ENCODE measurements at places on chromosomes 3 and 15. TPM values are rescaled to one million over a fixed set of nuclear protein-coding genes. Genes with fewer than 3 reads are reported as not detected.

- no peak overlapping the region for H3K27ac ChIP-seq
- H3K27me3 ChIP-seq, result no peaks in the 10 kb centered on the region
- peaks cover 5% of the 10 kb centered on the region for H3K36me3 ChIP-seq
- DNase-seq, result no peak
Measured at GRCh38 chr3:37183375-37183831, 9.0 kb upstream of the LRRFIP2 start.

GRCh38 chr3:194272861-194273742, 78.0 kb downstream of the CPN2 start:
- no peak overlapping the region for H3K4me3 ChIP-seq
- no peaks in the 10 kb centered on the region for H3K27me3 ChIP-seq
- H3K36me3 ChIP-seq, result no peaks in the 10 kb centered on the region
- no peak overlapping the region for H3K27ac ChIP-seq
- no peaks in the 10 kb centered on the region for H3K4me1 ChIP-seq
- DNase-seq, result no peak

- no peak overlapping the region for H3K4me3 ChIP-seq
- H3K4me1 ChIP-seq, result peaks cover 24% of the 10 kb centered on the region
- no peak for DNase-seq
- no peaks in the 10 kb centered on the region for H3K36me3 ChIP-seq
- no peaks in the 10 kb centered on the region for H3K27me3 ChIP-seq
Measured at GRCh38 chr15:91946581-91947292, 93.2 kb downstream of the SLCO3A1 start.

DNA sequence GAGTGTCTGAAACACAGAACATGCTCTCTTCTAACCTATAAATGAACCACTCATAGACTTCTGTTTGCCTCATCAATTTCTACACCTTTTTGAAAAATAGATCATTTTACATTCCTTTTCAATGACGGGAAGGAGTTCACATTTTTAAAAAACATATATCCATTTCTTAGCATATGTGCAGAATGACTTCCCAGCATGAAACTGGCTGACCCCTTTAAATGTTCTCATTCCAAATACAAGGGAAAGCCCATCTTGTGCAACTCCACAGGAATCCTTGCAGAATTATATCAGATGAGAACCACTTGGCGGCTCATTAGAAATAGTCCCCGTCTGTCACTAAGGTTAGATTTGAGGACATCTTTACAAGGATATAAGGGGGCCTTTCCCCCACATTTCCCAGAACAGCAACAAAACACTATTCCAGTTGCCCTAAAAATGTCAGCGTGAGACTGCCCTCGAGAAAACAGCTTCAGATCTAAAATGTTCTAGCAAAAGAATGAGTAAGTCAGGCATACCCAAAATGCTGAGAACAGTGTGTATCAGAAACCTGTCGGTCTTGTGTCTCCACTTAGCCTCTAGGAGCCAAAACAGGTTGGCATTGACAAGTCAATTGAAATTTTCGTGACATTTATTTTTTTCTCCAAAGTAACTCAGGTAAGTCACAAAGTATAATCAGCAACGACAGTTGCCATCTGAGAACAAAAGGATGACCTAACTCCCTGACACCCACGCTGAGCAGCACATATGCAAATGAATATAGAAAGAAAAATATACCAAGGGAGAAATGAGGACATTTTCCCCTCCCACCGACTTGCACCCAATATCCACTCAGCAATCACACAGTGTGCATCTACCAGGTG, 63.1 kb downstream of the FOXP1 start:
- DNase-seq, result no peak
- H3K4me1 ChIP-seq, result no peaks in the 10 kb centered on the region
- H3K4me3 ChIP-seq, result no peak overlapping the region
- no peaks in the 10 kb centered on the region for H3K27me3 ChIP-seq

DNA sequence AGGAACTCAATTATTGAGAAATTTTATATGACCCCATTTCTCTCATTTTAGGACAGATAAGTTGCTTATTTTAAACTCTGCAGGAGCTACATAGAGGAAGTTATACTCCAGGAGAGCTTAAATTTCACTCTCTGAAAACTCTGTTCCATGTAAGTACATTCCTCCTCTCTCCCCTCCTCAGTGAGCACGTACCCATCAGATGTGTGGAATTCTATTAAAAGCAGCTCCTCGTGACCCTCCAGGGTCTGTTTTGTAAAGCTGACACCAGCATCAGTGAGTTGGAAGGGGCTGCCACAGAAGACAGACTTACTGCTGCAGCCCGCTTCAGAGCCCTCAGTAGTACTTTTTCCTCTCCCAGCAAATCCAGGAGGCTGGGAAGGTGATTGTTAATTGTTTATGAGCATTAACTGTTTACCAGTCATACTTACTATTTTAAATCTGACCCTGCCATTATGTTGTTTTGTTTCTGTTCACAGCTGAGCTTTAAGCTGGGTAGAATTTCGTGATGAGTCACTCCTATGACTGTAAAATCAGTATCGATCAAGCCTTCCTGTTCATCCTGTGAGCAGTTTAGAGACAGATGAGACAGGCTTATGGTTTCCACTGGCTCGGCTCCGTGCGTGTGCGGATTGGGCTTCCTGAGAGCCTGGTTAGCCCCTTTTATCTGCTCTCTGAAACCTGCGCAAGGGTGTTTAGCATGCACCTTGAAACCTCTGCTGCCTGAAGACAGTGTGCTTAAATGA, 20.4 kb downstream of the IGF1R start:
- DNase-seq, result no peak
- H3K4me3 ChIP-seq, result no peak overlapping the region
- H3K27me3 ChIP-seq, result no peaks in the 10 kb centered on the region
- peaks cover 14% of the 10 kb centered on the region for H3K4me1 ChIP-seq

- H3K27me3 ChIP-seq, result no peaks in the 10 kb centered on the region
- H3K36me3 ChIP-seq, result no peaks in the 10 kb centered on the region
- no peaks in the 10 kb centered on the region for H3K4me1 ChIP-seq
- H3K4me3 ChIP-seq, result no peak overlapping the region
- no peak for DNase-seq
Measured at GRCh38 chr15:88388686-88389085, 78.5 kb downstream of the MRPL46 start.

FGF7 gene
- 0.02 TPM for polyA plus RNA-seq

DNA sequence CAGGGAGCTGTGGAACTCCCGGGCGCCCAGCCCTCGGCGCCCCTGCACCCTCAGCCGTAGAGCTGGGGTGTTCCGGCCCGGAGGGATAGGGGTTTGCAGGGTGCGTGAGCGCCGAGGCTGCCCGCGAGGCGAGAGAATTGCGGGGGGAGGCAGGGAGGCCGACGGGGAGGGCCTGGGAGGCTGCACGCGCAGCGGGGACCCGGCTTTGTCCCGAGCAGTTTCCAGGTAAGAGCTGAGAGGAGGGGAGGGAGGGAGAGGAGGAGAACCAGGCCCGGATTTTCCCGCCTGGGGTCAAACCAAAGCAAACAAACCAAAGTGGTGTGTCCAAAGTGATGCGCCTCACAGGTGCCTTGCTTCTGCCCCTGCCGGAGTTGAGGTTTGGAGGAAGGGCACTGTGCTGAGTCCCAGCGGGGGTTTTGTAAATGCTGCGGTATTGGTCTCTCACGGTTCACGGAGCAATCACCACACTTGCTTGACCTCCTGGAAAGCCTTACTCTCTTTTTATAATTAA, 146.4 kb downstream of the TJP1 start:
- H3K4me3 ChIP-seq, result no peak overlapping the region
- no peaks in the 10 kb centered on the region for H3K27me3 ChIP-seq
- DNase-seq, result no peak
- H3K27ac ChIP-seq, result no peak overlapping the region
- H3K36me3 ChIP-seq, result no peaks in the 10 kb centered on the region

GRCh38 chr3:46671541-46672348, 21.7 kb downstream of the ALS2CL start:
- no peak for DNase-seq
- no peak overlapping the region for H3K4me3 ChIP-seq
- no peaks in the 10 kb centered on the region for H3K27me3 ChIP-seq
- H3K4me1 ChIP-seq, result no peaks in the 10 kb centered on the region

CD96 gene
- polyA plus RNA-seq, result 149 TPM

Measured in CD4-positive, CD25-positive, alpha-beta regulatory T cell (primary cell).